ENCODE measurements at places on chromosomes 7 and 10.

GRCh38 chr10:116629340-116629739, 8.6 kb downstream of the PNLIPRP2 start:
- H3K27ac ChIP-seq, result no peak overlapping the region
- DNase-seq, result no peak
- no peaks in the 10 kb centered on the region for H3K36me3 ChIP-seq

DNA sequence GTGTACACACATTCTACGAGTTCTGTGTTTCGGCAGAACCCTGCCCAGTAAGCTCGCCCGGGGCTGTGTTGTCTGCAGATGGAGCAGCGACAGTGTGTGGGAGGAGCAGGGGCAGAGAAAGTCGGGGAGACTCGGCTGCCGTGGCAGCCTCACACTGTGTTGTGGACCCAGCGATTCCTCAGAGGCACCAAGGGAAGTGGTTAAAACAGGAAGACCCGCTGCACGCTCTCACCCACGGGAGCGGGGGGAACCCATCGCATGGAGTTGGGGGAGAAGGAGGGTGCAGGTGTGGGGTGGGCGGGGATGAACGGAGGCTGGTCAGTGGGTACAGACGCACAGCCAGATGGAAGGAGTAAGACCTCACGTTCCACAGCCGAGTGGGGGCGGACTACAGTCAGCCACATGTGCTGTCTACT, 250.2 kb downstream of the ELFN1 start:
- peaks cover 76% of the 10 kb centered on the region for H3K4me1 ChIP-seq
- H3K36me3 ChIP-seq, result peaks cover 10% of the 10 kb centered on the region
- H3K27me3 ChIP-seq, result peaks cover 11% of the 10 kb centered on the region
- peak overlapping the region; percentile 68 for H3K4me3 ChIP-seq

DNA sequence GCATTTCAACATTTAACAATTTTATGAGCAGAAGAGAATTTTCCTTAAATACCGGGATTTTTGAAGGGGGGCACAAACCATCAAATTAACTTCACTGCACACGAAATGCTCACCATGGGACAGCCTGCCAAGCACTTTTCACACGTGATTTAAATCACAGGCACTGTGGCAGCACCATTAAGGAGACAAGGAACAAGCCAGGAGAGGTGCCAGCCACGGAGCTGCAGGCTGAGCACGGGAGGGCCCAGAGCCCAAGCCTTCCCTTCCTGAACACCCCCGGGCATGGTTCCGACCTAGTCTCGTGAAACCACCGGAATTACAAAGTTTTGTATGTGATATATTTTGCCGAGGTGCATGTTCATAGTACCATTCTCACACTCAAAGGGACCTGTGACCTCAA, 13.4 kb downstream of the PITRM1 start:
- no peak overlapping the region for H3K4me3 ChIP-seq
- no peaks in the 10 kb centered on the region for H3K4me1 ChIP-seq

GRCh38 chr7:66204822-66205740, at the start of gene TPST1:
Gene TPST1, plus strand, starts transcription at chr7:66205334. Its CDS starts 35,092 bp downstream, at chr7:66240426.
- H3K4me1 ChIP-seq, result peaks cover 33% of the 10 kb centered on the region
- H3K4me3 ChIP-seq, result peak within 1 kb of the TSS; percentile 81
- peak; percentile 88 for DNase-seq
- H3K36me3 ChIP-seq, result no peaks in the 10 kb centered on the region

GRCh38 chr10:118734475-118734874, 20.3 kb downstream of the CACUL1 start:
- peaks cover 5% of the 10 kb centered on the region for H3K36me3 ChIP-seq
- H3K27me3 ChIP-seq, result peaks cover 2% of the 10 kb centered on the region
- H3K27ac ChIP-seq, result no peak overlapping the region
- no peak for DNase-seq

- H3K27me3 ChIP-seq, result no peaks in the 10 kb centered on the region
- no peak overlapping the region for H3K27ac ChIP-seq
- peaks cover 36% of the 10 kb centered on the region for H3K4me1 ChIP-seq
- peaks cover 5% of the 10 kb centered on the region for H3K36me3 ChIP-seq
- no peak overlapping the region for H3K4me3 ChIP-seq
- no peak for DNase-seq
Observed at GRCh38 chr7:105278973-105279687, 109.6 kb downstream of the SRPK2 start.

- H3K27ac ChIP-seq, result no peak overlapping the region
- no peak for DNase-seq
- H3K4me1 ChIP-seq, result no peaks in the 10 kb centered on the region
- H3K4me3 ChIP-seq, result no peak overlapping the region
- H3K27me3 ChIP-seq, result peaks cover 13% of the 10 kb centered on the region
Observed at GRCh38 chr10:87579563-87579962, 74.9 kb downstream of the MINPP1 start.
